EL (cell line): ENCODE measurements at places on chromosomes 2 and 18.

GRCh38 chr18:41789001-41789400 lies 166.0 kb upstream of the PIK3C3 start:
- DNase-seq, result no peak

- peak; percentile 16 for DNase-seq
Measured at GRCh38 chr18:13178976-13179375, 39.6 kb upstream of the LDLRAD4 start.

GRCh38 chr18:46939337-46939963 lies 22.0 kb downstream of the KATNAL2 start:
- peak; percentile 85 for DNase-seq

DNA sequence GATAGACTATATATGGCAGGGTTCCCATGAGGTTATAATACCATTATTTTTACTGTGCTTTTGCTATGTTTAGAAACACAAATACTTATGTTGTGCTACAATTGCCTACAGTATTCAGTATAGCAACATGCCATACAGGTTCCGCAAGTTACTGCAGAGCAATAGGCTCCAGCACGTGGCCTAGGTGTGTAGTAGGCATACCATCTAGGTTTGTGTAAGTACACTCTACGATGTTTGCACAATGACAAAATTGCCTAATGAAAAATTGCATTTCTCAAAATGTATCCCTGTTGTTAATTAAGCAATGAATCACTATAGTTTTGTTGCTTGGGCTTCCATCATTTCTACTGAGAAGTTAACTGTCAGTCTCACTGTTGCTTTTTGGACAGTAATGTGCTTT lies 9.8 kb downstream of the CD302 start:
- DNase-seq, result no peak

GRCh38 chr18:33470216-33470615 lies 29.7 kb upstream of the CCDC178 start:
- no peak for DNase-seq

- no peak for DNase-seq
Measured at GRCh38 chr18:28485210-28485801, 308.4 kb upstream of the CDH2 start.

DNA sequence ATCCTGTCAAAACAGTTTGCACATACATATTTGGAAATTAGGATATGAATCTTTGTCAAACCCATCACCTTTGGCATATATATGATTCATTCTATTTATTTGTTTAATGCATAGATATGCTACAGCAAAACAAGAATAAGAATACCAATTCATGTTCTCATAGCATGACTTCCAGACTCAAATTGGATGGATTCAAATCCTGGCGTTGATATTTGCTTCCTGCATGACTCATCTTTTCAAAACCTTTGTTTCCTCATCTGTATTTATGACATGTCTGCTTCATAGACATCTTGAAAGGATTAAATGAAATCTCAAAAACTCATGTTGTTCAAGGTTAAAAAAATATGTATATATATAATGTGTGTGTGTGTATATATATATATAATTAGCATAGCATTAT lies 261.3 kb downstream of the MBD5 start:
- DNase-seq, result peak; percentile 7

DNA sequence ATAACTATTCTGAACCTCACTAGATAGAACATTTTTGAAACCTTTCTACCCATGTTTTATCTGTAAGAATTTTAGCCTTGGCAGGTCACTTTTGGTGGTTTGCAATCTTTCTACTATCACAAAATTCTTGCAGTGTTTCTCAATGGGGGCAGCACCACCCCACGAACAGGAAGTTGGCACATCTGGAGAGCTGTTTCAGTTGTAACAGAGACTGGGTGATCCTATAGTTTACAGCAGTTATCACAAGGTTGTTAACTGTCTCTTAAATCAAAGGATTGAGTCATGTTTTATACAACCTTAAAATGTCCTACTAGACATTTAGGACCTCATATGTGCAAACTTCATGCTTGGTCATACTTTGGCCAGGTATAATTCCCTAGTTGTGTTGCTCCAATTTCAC lies 829.2 kb downstream of the ERBB4 start:
- no peak for DNase-seq

GRCh38 chr18:63107931-63108330 lies 211.6 kb downstream of the BCL2 start:
- no peak for DNase-seq
